CD4-positive, alpha-beta T cell treated with Interleukin-6 at 100 ng/mL for 8 hours (primary cell): ENCODE measurements at places on chromosomes 11 and 22.
A peak's percentile ranks its signal among the peaks of the same experiment; 100 is the strongest.

GRCh38 chr11:36292311-36292722, 3.1 kb upstream of the COMMD9 start:
- peak; percentile 44 for DNase-seq

- DNase-seq, result no peak
Observed at GRCh38 chr11:68308068-68308467, 4.3 kb upstream of the LRP5 start.

DNA sequence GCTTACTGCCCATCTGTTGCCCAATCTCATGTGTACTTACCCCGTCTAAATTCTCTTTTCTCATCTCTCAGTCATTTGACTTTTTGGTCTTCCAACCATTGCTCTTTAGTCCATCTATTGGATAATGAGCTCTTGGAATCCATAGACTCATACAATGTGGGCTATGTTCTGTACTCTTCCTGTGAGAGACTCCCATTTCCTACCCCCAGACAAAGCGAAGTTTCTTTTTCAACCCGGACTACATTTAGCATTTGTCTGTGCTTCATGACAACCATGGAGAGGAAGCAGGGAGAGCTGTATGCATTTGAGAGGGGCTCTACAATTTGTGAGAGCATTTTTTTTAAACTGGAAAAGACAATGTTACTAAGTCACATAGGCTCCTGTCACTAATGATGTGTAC, 4.0 kb upstream of the ARHGAP42 start:
- no peak for DNase-seq

GRCh38 chr11:59965424-59965823, 1.6 kb downstream of the OOSP4A start:
- DNase-seq, result no peak

DNA sequence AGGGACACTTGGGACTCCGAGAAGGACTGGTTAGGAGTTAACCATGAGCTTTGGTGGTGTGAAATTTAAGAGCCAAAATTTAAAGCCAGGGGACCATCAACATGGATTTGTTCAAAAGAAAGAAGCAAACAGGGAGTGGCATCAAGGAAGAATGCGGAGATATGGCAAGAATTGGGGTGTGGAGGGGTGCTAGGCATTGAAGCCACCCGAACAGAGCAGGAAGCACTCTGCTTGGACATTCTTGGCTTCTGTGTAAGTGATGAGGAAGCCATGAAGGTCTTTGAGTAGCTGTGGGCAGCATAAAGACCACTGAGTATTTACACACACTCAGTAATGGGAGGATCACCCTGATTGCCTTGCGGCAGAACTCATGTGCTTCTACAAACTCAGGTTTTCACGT, 27.2 kb upstream of the PAMR1 start:
- DNase-seq, result no peak

GRCh38 chr11:1654388-1655167, 25.0 kb downstream of the KRTAP5-5 start:
- DNase-seq, result no peak

GRCh38 chr22:43273902-43274484, 69.2 kb downstream of the SCUBE1 start:
- DNase-seq, result peak; percentile 32

DNA sequence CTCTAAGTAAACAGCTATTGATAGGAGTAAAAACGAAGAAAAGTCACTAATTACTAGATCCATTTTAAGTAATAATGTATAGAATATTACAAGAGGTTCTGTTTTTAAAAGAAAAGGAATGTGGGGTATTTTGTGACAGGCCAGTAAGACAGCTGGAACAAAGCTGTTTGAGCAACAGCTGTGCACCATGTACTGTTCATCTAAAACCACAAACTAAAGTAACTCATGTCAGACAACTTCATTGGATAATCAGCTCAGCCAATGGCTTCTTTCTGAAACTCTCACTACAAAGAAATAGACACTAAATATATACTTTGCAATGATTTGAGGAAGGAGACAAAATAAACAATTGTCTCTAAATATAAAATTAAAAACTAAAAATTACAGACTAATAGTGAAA, 16.1 kb downstream of the RRAS2 start:
- no peak for DNase-seq

DNA sequence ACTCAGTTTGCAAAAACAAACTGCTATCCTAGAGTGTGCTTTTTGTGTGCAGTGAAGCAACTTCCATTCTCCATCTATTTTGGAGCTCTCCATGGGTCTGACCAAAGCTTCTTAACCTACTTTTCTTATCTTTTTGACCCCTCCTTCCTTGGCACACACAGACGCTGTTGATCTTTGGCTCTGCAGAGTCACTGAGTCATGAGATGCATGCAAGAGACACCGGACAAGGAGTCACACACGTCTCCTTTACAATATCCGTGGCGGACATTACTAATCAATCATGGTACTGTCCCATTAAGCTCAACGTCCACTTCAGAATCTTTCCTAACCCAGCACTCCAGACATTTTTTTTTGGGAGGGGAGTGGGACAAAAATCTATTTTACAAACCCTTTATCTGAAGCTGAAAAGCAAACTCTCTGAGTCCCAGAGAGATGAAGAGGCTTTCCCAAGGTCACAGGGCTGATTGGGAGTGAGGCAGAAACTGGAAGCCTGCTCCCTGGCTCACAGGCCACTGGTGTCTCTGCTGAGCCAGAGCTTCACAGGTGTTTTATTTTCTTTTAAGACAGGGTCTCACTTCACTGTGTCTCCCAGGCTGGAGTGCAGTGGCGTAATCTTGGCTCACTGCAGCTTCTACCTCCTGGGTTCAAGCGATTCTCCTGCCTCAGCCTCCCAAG, 165.8 kb upstream of the SYT13 start:
- DNase-seq, result no peak

- DNase-seq, result no peak
Observed at GRCh38 chr11:1221848-1222311, 986 bp upstream of the MUC5B start.

- DNase-seq, result no peak
Observed at GRCh38 chr11:74316772-74317505, 5.5 kb upstream of the P4HA3 start.

- no peak for DNase-seq
Observed at GRCh38 chr11:10504490-10504889, 36.5 kb downstream of the RNF141 start.

- DNase-seq, result no peak
Observed at GRCh38 chr11:119764108-119764868, 35.3 kb upstream of the NECTIN1 start.

GRCh38 chr11:63517156-63517555, 11.3 kb downstream of the LGALS12 start:
- no peak for DNase-seq

DNA sequence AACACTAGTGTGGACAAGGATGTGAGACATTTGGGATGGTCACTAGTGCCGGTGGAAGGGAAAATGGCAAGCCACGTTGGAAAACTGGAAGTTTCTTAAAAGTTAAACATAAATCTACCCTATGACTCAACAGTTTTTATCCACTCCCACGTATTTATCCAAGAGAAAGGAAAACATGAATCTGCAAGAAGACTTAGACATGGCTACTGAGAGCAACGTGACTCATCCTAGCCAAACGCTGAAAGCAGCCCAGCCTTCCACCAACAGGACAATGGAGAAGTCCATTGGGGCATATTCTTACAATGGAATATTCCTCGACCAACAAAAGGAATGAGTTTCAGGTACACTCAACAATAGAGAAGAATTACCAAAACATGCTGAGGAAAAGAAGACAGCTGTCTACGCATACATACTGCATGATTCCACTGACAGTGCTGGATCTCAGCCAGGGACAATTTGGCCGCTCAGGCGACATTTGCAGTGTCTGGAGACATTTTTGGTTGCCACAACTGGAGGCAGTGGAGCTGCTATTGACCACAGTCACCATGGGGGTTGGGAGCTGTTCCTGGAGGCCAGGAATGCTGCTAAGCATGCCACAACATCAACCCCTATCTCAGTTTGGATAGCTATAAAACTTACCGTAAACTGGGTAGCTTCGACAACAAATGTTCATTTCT, 21.2 kb downstream of the SYT13 start:
- no peak for DNase-seq

GRCh38 chr11:92628401-92629292, 340.8 kb upstream of the MTNR1B start:
- no peak for DNase-seq

DNA sequence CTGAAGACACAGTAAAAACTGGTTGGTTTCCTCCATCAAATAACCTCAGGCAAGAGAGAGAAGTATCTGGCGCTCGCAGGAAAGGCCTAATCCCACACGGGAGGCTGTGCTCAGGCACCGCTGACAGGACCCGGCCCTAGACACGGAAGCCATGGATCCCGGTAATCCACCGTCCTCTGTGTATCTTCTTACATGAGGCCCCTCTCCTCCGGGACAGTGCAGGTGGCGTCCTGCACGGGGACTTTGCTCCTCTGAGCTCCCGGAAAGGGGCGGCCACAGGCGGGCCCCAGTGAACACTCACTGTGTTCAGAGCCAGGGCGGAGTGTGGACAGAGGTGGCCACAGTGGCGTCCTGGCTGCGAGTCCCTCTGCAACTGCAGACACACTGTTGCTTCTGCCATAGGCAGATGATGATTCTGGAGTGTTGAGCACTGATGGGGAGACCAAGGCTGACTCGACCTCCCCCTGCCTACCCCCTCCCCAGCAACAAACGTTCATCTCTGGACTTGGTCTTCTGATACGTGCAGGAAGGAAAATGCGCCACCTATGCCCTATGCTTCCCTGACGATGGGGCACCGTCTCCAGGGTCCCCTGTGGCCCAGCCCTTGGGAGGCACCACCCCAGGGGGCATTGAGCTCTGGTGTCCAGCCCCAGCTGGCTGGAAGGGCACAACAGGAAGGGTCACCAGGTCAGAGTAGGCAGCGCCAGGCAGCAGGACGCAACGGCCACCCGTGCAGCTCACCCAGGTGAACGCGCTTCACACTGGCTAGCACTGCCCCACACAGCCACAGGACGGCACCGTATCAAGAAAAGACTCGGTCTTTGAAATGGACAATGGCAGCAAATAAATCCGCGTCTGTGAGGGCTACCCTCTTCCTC, 95.7 kb downstream of the TRMU start:
- no peak for DNase-seq

DNA sequence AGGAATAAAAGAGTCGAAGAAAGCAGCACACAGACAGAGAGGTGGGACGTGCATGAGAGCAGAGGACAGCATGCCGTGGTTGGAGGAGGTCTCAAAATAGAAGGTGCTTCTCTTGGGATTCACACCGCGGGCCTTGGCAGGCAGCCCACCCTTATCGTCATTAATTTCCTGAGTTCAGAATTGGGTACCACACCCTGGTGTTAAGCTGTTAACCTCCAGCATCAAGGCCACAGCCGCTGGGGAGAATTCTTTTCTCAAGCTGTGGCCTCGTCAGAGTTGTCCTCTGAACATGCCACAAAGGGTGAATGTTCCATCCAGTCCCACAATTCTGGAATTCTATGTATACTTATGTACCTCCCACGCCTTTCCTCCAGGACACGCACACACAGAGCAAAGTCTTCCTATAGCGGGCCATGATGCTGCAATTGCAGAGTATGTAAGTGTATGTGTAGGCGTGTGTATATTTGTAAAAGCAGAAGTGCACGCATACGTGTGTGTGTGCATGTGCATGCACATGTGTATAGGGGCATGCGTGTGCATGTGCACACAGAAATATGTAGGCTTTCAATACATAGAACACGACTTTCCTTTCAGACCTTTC, 39.0 kb downstream of the ADAMTS8 start:
- no peak for DNase-seq

GRCh38 chr11:124748481-124749343, 3.3 kb downstream of the VSIG2 start:
- DNase-seq, result no peak

DNA sequence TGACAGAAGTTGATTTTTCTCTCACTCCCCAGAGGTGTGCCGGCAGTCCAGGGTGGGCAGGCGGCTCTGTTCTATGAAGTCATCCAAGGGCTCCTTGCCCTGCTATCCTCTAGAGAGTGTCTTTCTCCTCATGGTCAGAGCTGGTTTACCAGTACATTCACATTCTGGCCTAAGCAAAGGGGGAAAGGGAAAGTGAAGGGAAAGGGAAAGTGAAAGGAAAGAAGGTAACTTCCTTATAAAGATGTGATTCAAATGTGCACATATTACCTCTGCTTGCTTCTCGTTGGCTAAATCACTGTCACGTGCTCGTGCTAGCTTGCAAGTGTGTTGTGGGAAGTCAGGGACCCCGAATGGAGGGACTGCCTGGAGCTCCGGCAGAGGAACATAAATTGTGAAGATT, 2.9 kb upstream of the HTATIP2 start:
- DNase-seq, result peak; percentile 54

- no peak for DNase-seq
Observed at GRCh38 chr11:116078101-116078591, 573.9 kb upstream of the CADM1 start.

DNA sequence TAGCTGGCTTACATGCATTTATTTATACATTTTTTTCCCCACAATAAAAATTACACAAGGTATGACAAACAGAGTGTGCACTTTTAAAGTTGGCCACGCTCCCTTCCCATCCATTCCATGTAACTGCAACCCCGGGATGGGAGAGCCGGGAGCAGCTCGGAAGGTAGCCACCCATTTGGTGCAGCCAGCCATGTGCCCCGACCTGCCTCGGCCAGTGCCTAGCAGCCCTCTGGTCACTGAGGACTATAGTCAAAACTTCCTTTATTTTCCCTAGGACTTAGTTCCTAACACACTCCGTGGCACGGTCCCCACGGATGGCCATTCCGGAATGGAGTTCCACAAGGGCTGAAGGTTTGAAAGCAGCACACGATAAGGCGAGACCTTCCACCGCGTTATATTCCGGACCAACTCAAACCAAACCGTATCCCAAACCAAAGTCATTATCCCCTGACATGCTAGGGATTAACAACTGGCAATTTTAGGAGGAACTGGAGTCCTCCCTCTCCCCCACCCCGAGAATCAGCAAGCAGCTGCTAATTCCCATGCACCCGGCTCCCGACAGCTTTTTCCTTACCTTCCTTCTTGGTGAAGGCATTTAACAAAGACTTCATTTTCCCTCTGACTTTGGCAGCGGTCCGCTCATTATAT, 426.4 kb downstream of the SHANK2 start:
- DNase-seq, result no peak

- DNase-seq, result no peak
Observed at GRCh38 chr11:9747828-9748227, 84.0 kb downstream of the SWAP70 start.

DNA sequence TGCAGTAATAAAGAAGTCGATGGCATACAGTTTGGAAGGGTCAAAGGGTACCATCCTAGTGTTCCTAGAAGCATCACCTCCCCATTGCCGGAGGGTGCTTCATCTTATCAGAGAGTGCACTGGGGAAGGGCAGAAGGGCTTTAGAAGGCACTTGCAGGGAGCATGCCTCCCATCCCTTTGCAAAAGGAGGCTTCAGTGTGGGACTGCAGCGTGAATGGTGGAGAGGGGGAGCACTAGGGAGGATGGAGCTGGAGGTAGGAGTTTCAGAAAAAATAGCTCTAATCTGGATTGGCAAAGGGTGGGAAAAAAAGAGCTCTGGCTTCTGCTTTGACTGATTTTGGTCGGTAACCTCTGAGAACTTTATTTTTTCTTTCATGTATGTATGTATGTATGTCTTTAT, 5.0 kb downstream of the NTM start:
- no peak for DNase-seq

DNA sequence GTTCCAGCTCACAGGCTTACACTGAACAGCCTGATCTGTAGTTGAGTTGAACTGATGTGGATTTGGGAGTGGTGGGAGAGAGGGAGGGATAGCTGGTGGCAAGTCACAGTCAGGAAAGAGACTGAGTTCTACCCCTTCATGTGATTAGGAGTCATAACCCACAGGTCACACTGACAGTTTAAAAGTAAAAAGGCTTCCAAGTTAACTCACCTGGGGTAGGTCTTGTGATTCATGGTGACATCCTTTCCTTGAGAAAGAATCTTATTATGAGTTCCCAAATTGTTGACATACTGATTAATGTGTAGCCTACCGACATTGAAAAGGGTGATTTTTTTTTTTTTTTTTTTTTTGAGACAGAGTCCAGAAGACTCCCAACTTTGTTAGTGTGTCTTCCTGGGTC, 5.4 kb downstream of the IZUMO1R start:
- no peak for DNase-seq
